GM23338 (cell line): ENCODE measurements at places on chromosomes 11 and 22. TPM values are rescaled to one million over a fixed set of nuclear protein-coding genes. Genes with fewer than 3 reads are reported as not detected.

Gene SERPIND1
- total RNA-seq: not detected in 2 replicates

Gene RASSF10
- 1.8 and 4.0 TPM in 2 replicates for total RNA-seq

Gene CNIH2
- 9.2 and 10.8 TPM in 2 replicates for total RNA-seq

Gene GAL3ST3
- 48.0 and 63.4 TPM in 2 replicates for total RNA-seq

Gene OR51E2
- total RNA-seq: not detected in 2 replicates

Gene SHISA8
- total RNA-seq: 0.62 and 5.1 TPM in 2 replicates

Gene KDM4D
- total RNA-seq: 0.94 and 2.6 TPM in 2 replicates

Gene KRTAP5-2
- not detected in 2 replicates for total RNA-seq

Gene OR52A5
- 0.24 and 0.39 TPM in 2 replicates for total RNA-seq

Gene MRGPRF
- 9.0 and 10.8 TPM in 2 replicates for total RNA-seq

Gene OR2AT4
- not detected in 2 replicates for total RNA-seq

Gene BRMS1
- total RNA-seq: 53.6 and 59.1 TPM in 2 replicates

Gene SAA4
- not detected in 2 replicates for total RNA-seq

Gene MRPL40
- 15.2 and 15.5 TPM in 2 replicates for total RNA-seq

Gene MMP3
- total RNA-seq: not detected in 2 replicates

Gene HIC2
- 28.0 and 34.0 TPM in 2 replicates for total RNA-seq

Gene RTN4RL2
- total RNA-seq: 15.9 and 16.1 TPM in 2 replicates

Gene AP5B1
- total RNA-seq: 12.5 and 16.1 TPM in 2 replicates

Gene HEPHL1
- 0.04 and 0.07 TPM in 2 replicates for total RNA-seq

Gene BATF2
- 0.58 and 1.6 TPM in 2 replicates for total RNA-seq

Gene ALX4
- total RNA-seq: not detected in 2 replicates

Gene MFRP
- 0.03 TPM in 1 of 2 replicates, not detected in the other for total RNA-seq
